Left ventricle myocardium superior (tissue), 1 donor: ENCODE measurements at places on chromosomes 5 and 9. TPM values are rescaled to one million over a fixed set of nuclear protein-coding genes. Genes with fewer than 3 reads are reported as not detected.

Gene CDKN2B
- 1.8 TPM for total RNA-seq

Gene DOCK8
- total RNA-seq, result 5.7 TPM

Gene SH3GLB2
- total RNA-seq, result 35.3 TPM

Gene PCDHGA5
- 5.3 TPM for total RNA-seq

Gene SLC36A3
- total RNA-seq, result not detected

Gene SIMC1
- total RNA-seq, result 6.1 TPM

Gene RGS7BP
- 6.4 TPM for total RNA-seq

Gene DMRTA1
- 0.77 TPM for total RNA-seq

Gene TPRN
- total RNA-seq, result 21.7 TPM

Gene TMC1
- total RNA-seq, result not detected

Gene RNF183
- total RNA-seq, result not detected

Gene NAA35
- total RNA-seq, result 18.2 TPM

Gene KIF4B
- 0.05 TPM for total RNA-seq

Gene CCNJL
- 9.1 TPM for total RNA-seq

GRCh38 chr5:132663771-132664695 is 6.1 kb downstream of the IL13 start:
- DNase-seq, result no peak

- no peak for DNase-seq
Observed at GRCh38 chr5:69007163-69007562, 86.7 kb upstream of the SLC30A5 start.

- no peak for DNase-seq
Observed at GRCh38 chr9:137255448-137256114, 454 bp downstream of the NELFB start.

- no peak for DNase-seq
Observed at GRCh38 chr5:153974131-153974812, 64.4 kb downstream of the FAM114A2 start.

DNA sequence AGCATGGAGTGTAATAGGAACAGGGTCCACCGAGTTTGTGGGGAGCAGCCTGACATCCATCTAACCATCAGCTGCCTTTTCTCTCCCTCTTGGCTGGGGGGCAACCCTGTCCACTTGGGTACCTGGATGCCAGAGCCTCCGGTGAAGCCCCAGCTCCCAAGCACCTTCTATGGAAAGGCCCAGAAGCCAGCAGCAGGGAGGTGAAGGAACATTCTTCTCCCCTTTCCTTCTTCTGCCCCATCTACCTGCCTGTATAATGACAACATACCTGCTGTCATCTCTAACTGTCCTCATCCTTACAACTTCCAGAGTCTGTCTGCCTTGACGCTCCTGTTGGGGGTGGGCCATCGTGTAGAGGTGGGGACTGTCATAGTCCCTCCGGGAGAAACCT is 33.1 kb downstream of the THBS4 start:
- DNase-seq, result no peak

DNA sequence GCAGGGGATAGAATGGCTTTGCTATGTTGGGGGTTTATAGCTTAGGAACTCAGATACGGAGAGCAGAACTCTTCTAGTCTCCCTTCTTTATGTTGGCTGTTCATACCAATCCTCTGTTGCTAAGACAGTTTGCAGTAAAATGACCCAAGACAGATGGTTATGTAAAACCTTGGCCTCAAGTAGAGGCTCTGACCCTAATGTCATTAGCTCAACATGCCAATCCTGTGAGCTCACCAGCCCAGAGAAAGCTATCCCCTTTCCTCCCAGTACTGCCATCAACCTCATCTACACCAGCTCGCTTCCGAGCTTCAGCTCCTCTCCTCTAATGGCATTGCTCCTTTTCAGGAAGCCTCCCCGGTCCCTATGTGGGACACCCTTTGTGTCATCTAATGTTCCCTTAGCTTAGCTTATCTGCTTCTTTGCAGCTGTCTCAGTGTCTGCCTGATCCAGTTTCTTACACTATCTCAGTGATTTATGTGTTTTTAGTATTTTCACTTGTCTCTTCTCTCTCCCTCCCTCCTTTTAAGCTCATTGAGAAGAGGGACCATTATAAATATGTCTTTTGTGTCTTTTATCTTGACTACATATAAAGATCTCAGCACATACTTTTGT is 281.3 kb upstream of the CLINT1 start:
- peak; percentile 36 for DNase-seq

GRCh38 chr9:124342776-124343485 is 72.3 kb downstream of the PSMB7 start:
- peak; percentile 65 for DNase-seq

GRCh38 chr9:14741369-14741768 is 18.8 kb upstream of the CER1 start:
- no peak for DNase-seq

GRCh38 chr9:8868632-8869031 is 1069.1 kb upstream of the DMAC1 start:
- DNase-seq, result no peak

DNA sequence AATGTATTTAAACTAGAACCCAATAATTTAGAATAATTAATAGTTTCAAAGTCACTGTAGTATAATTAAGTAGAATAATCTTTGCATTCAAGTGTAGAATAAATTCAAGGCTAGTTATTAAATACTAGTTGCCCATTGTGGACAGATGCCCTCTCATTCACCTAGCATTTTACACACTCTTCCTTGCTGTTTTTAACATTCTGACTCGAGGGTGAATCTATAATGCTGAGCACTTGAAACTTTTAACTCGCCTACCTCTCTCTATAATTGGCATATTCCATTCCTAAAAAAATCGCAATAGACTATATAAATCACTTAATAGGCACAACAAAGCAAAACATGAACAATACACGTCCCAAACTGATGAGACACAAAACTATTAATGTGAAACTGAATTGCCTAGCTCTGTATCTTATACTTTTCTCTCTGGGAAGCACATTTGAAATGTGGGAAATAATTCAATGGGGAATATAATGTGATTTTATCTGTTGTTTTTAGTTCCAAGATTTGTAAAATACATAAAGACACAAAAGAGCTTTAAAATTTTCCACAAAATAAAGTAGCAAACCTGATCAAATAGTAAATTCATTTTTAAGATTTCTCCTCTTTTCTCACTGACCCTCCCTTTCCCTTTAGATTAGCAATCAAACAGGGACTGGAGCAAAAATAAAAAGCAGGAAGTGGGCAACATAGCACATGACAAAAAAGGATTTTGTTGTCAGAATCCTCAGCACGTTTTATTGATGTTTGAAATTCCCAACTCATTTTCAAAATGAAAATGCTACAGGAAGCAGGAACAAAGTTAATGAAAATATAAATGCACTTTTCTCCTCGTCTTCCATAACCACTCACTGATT is 295.6 kb downstream of the PDE4D start:
- DNase-seq, result no peak

- DNase-seq, result no peak
Observed at GRCh38 chr5:120531215-120531614, 67.1 kb downstream of the PRR16 start.

DNA sequence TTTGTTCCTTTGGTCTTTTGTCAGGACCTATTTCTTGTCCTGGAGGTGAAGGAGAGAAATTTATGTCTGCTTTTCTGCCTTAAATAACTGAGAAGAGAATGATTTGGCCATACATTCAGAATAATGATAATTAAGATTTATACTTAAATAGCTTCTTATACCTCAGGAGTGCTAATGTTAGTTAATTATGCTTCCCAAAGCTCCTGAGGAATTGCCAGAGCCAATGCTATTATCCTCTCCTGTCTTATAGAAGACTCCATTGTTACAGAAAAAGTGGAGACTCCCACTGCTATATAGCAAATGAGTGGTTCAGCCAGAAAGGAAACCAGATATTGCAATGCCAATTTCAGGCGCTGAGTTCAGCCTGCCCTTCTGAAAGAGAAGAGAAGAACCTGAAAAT is 67.0 kb downstream of the NTRK2 start:
- DNase-seq, result no peak
